Mesenchymal stem cell (in vitro differentiated cells and primary cell): ENCODE measurements at places on chromosomes 7 and 10.

GRCh38 chr7:157568770-157569584 lies 232.2 kb downstream of the DNAJB6 start:
- peak; percentile 8 for DNase-seq

DNA sequence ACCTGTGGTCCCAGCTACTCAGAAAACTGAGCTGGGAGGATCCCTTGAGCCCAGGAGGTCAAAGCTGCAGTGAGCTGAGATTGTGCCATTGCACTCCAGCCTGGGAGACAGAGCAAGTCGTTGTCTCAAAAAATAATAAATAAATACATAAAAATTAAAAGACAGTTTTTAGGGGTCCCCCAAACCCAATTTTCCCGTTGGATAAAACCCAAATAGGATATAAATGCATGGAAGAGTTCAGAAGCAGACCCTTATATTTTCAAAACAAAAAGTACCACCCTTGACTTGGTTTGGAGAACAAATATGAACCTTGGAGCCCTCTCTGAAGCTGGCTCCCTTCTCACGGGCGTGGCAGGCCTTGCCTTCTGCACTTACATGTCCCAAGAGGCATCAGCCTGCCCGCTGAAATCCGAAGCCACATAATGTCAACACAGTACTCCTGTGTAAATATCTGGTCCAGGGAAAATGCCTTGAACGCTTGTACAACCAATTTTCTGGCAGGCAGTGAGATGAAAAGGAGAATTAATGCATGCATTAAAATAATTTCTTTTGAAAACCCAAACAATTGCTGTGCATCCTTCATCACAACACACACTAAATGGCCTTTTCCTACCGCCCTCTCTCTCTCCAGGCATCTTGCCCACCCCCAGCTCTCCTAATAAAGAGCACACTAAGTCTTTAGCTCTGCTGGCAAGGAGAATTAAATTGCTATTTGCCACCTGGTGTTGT lies 46.4 kb upstream of the PARD3 start:
- DNase-seq: peak; percentile 22

- DNase-seq: no peak
Measured at GRCh38 chr10:33664070-33664469, 329.6 kb upstream of the NRP1 start.

- no peak for DNase-seq
Measured at GRCh38 chr7:11727864-11728263, 104.1 kb downstream of the THSD7A start.

DNA sequence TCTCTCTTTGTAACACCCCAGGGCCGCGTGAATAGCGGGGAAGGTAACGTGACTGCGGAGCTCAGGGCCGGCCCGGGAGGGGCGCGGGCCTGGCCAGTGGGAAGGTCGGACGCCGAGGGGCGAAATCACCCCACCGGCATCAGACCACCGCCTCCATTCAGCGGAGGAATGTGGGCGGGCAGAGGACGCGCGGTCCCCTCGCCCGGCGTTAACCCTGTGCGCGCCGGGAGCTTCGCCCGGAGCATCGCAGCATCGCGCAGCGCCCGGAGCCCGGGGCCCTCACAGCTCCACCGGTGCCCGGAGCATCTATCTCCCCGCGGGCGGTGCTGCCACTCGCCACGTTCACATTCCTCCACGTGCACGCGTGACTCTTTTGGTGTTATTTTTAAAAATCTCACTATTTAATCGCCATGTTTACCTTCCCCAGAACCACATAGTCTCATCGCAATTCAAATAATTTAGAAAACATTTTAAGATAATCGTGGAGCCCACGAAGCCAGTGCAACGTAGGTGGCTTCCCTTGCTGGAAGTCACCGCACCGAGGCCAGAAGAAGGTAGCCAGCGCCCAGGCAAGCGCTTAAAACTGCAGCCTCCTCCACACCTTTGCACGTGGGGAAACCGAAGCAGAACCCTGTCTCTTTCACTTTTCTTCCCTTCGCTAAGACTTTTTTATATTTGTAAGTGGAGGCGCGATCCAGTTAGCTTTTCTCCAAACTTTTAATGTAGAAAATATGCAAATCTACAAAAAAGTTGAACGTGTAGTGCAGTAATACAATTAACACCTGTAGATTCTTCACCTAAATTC lies 21.8 kb downstream of the FGFBP3 start:
- DNase-seq: peak; percentile 69

- no peak for DNase-seq
Measured at GRCh38 chr7:126659124-126659523, 593.6 kb downstream of the GRM8 start.
